ENCODE measurements at places on chromosomes 2 and 18. TPM values are rescaled to one million over a fixed set of nuclear protein-coding genes. Genes with fewer than 3 reads are reported as not detected.

GRCh38 chr2:103445347-103445746 is 683.5 kb downstream of the TMEM182 start:
- no peak for DNase-seq

GRCh38 chr18:74652392-74652988 is 54.8 kb downstream of the ZNF407 start:
- peak; percentile 35 for DNase-seq

DNA sequence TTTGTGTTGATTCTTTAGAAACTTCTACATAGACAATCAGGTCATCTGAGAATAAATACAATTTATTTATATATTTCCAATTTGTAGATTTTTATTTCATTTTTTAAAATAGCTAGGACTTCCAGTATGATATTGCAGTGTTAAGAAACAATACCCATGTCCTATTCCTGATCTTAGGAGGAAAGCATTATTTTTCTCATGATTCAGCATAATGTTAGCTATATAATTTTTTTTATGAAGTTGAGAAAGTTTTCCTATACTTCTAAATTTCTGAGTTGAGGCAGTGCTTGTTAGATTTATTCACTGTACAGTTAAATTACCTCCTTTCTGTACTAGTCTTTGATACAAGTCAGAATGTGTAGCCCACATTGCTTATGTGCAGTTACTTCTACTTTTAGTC is 595.7 kb upstream of the HS6ST1 start:
- DNase-seq: no peak

DNA sequence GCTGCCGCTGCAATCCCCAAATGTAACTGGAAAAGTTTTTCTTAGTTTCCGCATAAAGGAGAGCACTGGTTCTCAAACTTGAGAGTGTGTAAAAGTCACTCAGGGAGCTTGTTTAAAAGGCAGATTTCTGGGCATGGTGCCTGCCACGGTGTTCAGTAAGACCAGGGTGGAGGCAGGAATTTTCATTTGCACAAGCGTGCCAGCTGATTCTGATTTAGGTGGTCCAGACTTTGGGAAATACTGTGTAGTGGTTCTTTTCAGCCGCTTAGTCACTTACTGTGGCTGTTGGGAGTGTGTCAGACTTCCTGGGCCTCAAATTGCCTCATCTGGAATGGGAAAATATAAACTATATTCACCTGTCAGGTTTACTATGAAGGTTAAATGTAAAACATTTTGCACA is 788 bp downstream of the ARMC9 start:
- DNase-seq: no peak

DNA sequence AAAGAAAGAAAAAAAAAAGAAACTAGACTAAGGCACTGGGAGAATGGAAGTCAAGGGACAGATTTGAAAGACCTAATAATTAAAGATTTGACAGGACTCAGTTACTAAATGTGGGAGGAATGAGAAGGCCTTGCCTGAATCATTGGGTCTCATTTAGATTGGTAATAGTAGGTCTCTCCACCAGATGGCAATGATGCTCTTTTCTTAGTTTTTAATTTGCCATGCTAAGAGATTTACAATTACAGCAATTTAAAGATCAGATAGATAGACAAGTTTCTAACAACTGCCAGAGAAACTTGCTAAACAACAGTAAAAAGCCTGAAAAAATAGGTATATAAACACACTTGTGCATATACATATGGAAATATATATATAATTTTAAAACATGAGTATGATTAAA is 153.0 kb downstream of the TMEM247 start:
- DNase-seq: no peak

DNA sequence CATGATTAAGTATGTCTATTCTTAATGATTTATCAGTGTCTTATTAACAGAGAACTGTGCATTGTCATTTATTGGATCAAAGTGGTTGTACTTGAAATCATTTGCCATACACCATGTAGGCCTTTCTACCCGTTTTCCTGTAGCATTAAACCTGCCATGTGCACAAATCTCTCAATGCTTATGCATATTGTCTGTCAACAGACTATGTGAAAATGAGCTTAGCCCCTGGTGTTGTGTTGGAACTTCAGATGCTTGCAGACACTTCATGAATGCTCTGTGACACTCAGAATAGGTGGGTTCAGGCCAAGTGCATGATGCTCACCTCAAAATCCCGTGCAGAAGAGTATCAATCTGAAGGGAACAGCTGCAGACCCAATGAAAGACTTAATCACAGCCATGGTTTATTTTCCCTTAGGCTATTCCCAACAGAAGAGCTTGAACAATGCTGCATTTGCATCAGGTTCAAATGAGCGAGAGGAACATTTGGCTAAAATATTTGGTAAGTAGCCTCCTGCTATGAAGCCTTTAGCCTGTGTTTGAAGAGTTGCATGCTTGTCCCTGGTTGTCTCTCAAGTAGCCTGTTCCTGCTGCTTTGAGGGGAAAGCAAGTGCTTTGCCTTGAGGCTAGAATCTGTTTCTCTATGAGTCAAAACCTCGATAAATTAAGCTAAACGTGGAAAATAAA is 6.1 kb downstream of the C2orf92 start:
- no peak for DNase-seq

- no peak for DNase-seq
These were observed 468.4 kb upstream of the CRIM1 start for GRCh38 chr2:35887146-35887545.

- no peak for DNase-seq
These were observed 322.9 kb upstream of the ACVR2A start for GRCh38 chr2:147521936-147522335.

GRCh38 chr2:99867770-99868169 is 274.6 kb downstream of the AFF3 start:
- no peak for DNase-seq

- DNase-seq: no peak
These were observed 76.9 kb downstream of the AOX1 start for GRCh38 chr2:200662727-200663126.

DNA sequence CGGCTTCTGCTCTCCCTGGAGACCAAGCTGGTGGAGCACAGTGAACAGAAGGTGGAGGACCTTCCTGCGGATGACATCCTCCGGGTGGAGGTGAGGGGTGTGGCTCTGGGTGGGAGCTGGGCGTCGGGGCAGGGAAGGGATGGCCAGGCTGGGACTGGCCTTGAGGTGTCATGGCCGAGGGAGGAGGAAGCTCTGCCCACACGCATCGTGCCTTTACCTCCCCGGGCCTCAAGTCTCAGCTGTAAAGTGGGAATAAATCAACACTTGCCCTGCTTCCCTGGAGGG is 98.2 kb downstream of the DYSF start:
- no peak for DNase-seq

DNA sequence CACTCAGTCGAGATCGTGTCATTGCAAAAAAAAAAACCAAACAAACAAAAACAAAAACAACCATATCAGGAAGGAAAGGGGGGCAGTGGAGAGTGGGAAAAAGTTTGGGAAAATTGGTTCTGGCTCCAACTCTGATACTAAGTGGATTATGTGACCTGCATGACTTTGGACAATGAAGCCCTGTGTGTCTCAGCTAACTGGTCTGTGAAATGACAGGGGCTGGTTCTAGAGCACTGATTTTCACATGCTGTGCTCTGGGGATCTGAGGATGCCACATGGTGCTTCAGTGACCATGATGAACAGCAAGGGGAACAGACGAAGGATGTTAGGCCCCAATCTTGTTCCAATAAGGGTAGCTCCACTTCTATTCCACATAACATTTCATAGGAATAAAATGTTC is 157.4 kb upstream of the DNMT3A start:
- no peak for DNase-seq

DNA sequence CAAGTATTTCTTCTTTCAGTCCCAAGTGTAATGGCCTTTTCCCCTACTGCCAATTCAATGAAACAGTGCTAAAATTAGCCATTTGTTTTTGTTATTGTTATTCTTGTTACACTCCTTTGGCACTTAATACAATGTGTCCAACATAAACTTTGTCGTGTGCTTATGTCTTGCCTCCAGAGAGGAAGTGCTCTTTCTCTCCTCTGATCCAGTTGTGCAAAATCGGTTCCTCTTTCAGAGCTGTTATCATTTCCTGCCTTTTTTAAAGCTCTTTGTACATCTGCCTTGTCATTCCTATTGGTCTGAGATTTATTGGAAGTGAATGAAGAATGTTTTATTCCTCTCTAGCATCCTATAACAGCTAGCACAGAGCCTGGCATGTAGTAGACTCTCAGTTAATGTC is 623.2 kb upstream of the ID2 start:
- DNase-seq: no peak

DNA sequence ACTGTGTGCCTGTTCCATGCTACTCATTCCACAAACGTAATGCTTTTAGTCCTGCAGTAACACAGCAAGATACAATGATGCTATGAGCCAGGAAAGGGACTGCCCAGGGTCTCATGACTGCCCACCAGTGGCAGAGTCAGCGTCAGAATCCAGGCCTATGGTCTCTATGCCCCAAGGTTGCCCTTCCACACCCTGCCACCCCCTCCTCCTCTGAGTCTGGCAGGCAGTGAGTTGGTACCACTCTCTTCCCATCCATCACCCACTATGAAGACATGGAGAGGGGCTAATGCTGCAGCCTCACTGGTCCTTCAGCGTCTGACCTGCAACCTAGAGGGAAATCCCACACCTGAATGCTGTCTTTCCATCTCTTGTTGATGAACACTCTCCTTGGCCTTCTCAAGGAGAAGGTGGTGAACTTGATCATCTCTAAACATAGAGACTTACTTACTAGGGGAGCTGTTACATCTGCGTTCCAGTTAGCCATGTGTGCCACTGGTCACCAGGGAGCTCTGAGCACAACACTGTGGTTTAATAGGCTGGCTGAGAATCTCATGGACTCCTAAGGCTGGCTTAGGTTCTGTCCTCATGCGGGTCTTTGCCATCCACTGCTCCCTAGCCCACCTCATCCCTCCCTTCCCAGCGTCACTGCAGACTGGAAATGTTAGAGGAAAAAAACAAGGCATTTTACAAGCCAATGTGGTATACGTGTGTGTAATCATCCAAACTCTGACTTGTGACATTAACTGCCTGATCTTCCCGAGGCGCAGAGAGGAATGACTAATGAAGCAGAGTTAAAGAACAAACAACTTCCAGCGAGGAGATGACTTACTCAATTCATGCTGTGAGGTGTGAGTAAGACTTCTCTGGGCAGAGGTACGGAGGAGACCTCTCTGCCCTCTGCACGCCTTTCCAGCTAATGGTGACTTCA is 28.8 kb downstream of the STEAP3 start:
- no peak for DNase-seq

GRCh38 chr2:134244587-134244986 is 9.3 kb upstream of the MGAT5 start:
- DNase-seq: no peak

DNA sequence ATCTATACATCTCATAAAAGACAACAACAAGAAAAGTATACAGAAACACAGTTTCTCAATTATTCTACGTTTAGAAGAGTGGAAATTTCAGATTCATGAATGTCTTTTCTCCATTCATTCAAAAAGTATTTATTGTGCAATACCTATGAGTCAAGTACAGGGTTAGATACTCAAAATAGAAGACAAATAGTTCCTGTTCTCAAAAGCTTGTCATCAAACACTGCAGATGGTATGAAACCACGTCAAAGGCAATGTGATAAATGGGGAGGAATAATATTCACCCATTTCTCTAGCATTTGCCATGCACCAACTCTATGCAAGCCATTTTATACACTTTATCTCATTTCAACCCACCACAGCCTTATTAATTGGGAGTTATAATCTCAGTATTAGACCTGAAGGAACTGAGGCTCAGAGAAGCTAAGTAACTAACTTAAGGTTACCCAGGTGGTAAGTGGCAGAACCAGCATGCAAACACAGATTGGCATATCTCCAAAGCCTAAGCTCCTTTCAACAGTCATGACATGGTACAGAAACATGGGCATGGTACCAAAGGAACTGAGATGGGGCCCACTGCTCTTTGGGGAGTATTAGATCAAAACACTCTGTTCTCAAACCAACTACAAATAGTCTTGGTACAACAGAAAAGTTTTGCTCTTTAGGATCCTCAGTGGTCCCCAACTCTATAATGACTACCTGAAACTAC is 67.2 kb upstream of the NPAS2 start:
- no peak for DNase-seq

DNA sequence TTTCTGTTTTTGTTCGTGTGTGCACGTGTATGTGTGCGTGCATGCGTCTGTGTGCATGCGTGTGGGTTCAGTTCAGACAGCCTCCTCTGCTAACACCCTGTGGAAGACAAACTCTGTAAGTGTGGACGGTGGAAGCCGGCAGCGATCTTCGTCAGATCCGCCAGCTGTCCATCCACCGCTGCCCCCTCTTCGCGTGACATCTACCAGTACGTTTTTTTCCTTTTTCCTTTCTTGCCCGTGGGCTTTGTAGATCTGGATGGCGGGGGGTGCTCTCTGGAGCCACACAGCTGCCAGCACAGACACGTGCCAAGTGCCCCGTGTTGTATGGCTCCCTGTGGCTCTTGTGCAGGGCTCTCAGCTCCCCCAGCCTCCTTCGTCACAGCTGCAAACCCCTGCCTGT is 32.3 kb downstream of the ITGB1BP1 start:
- DNase-seq: no peak

- no peak for DNase-seq
These were observed 168.3 kb downstream of the NR4A2 start for GRCh38 chr2:156164091-156164720.

DNA sequence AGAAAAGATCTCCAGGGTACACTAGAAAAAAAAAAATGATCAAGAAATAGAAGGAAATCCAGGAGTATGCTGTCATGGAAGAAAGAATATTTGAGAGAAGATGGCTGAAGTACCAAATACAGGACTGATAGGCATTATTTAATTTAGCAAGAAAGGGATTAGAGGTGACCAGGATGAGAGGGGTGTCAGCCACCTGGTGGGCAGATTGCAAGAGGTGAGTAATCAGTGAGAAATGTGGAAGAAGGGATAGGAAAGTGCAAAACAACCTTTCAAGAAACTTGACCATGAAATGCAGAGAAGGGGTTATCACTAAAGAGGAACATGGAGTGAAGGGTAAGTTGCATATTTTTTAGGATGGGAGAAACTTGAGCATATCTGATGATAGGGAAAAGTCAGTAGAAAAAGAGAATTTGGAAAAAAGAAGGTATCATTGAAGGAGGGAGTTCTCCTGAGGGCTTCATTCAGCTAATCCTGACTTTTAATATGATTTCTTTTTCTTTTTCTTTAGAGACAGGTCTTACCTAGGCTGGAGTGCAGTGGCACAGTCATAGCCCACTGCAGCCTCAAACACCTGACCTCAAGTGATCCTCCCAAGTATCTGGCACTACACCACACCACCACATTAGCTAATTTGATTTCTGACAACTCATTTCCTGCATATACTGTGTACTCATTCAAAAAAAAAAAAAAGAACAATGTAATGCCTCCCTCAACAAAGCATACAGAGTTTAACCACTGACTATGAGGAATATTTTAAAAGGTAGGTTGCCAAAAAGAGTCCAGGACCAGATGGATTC is 101.3 kb downstream of the LRP2 start:
- DNase-seq: no peak

Gene MAB21L4
- total RNA-seq: 1.1 TPM

Gene PRSS56
- total RNA-seq: 0.19 TPM

Gene EVA1A
- total RNA-seq: 12.7 TPM

Gene RFX8
- 1.0 TPM for total RNA-seq

Gene AMER3
- under 0.01 TPM for total RNA-seq

Gene SPEG
- 1.3 TPM for total RNA-seq

Gene ZNF396
- 1.7 TPM for total RNA-seq

Gene LRATD1
- 2.1 TPM for total RNA-seq

Gene ALLC
- total RNA-seq: 0.05 TPM

Gene TOGARAM2
- total RNA-seq: 0.90 TPM

Measured in thymus (tissue), 14 donors.